AG09319 (cell line): ENCODE measurements at places on chromosomes 16 and 17.
A peak's percentile ranks its signal among the peaks of the same experiment; 100 is the strongest.

GRCh38 chr17:40499551-40500189 lies 1.8 kb downstream of the TNS4 start:
- no peak for DNase-seq

- DNase-seq: no peak
Observed at GRCh38 chr17:73749337-73749823, 105.1 kb upstream of the SDK2 start.

DNA sequence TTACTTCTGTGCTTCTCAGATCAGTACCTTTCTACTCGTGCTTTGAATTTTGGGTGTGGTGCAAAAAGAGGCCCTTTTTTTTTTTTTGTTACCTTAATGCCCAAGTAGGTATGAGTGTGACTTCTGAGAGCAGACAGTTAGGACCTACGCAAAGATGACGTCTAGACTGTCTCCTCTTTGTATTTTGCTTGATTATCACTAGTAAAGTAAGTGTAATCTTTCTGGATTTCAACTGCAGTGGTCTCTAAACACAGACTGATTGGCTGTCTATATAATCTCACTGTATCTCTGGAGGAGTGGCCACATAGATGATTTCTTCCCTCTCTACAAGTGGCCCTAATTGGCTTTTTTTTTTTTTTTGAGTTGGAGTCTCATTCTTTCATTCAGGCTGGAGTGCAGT lies 11.5 kb upstream of the CDK5R1 start:
- DNase-seq: no peak

GRCh38 chr17:66462010-66462409 lies 159.6 kb downstream of the PRKCA start:
- no peak for DNase-seq

- no peak for DNase-seq
Observed at GRCh38 chr17:70646673-70647072, 477.3 kb downstream of the KCNJ2 start.

- no peak for DNase-seq
Observed at GRCh38 chr16:88650749-88651275, at the start of gene CYBA. Gene CYBA (minus strand): TSS chr16:88651053. CDS start chr16:88651013, 40 bp downstream.

GRCh38 chr17:61200339-61200715 lies 199.3 kb upstream of the TBX2 start:
- no peak for DNase-seq

DNA sequence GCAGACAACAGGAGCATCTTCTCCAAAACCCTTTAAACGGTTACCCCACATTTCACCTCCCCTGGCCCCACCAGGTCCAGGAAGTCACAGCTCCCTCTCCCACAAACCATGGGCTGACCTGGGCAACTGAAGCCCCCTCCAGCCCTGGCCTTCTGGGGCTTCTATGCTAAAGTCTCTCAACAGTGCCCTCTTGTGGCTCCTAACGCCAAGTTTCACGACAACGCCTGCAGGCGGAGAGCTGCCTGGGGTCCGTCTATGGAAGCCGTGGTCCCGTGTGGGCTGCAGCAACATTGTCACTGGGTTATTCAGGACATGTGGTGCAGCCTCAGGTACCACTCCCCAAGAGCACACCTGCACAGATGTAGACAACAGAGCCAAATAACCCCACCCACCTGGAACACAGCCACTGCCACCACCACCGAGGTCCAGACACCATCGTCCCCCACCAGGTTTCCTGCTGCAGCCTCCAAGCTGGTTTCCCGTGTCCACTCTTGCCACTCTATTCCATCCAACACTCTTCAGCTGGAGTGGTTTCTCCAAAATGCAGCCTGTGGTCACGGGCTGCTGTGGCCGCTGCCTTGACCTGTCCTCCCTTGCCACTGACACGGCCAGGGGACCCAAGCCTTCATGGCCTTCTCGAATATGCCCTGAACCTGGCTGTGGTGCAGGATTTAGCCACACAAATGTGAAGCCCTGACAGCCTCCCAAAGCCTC lies 19.1 kb downstream of the C16orf95 start:
- DNase-seq: no peak

DNA sequence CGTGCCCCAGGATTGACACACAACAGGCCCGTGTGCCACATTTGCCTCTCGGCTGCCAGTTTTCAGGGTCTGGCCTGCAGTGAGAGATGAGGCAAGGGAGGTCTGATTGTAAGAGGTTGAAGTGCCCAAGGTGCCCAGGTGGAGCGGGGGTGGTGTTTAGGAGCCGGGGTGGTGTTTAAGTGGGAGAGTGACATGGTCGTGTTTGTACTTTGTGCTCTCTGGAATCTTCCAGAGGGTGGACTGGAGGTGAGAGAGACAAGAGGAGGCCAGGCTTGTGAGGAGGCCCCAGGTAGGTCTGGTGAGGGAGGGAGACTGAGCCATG lies 10.5 kb downstream of the SLC5A10 start:
- no peak for DNase-seq

DNA sequence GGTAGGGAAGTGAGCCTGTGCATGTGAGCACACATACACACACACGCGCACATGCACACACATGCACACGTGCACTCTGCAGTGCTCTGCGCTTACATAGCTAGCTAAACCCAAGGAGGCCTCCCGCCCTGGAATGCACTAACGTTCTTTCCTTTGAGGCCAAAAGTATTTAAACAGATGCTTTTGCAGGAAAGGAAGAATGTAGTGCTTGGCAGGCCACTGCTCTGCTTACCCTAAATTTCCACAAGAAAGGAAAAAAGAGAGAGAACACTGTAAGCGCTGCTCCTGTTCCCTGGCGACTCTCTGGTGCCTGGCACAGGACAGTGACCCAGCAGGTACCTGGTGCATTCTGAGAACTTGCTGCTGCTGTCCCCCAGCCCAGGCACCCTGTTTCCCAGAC lies 31.3 kb upstream of the MRPS23 start:
- DNase-seq: no peak

GRCh38 chr17:1109606-1110540 lies 69.9 kb downstream of the ABR start:
- no peak for DNase-seq

- DNase-seq: no peak
Observed at GRCh38 chr17:38448208-38448771, 20.0 kb downstream of the ARHGAP23 start.

- DNase-seq: peak; percentile 18
Observed at GRCh38 chr16:48054881-48055601, 100.8 kb downstream of the ABCC12 start.

DNA sequence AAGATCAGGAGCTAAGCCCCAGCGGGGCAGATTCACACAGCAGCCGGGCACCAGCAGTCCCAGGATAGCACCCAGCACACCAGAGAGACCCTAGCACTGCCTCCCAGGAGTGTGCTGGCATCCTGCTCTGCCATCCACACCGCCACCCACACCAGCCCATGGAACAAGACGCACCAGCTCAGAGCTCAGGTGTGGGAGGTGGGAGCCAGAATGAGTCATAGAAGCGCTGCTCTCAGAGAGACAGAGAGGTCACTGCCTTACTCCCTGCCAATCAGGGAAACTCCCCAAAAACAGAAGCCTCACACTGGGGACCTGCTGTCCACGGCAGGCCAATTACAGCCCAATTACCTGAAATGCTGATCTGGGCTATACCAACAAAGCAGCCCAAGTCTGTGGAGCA lies 64.9 kb downstream of the CDYL2 start:
- no peak for DNase-seq

DNA sequence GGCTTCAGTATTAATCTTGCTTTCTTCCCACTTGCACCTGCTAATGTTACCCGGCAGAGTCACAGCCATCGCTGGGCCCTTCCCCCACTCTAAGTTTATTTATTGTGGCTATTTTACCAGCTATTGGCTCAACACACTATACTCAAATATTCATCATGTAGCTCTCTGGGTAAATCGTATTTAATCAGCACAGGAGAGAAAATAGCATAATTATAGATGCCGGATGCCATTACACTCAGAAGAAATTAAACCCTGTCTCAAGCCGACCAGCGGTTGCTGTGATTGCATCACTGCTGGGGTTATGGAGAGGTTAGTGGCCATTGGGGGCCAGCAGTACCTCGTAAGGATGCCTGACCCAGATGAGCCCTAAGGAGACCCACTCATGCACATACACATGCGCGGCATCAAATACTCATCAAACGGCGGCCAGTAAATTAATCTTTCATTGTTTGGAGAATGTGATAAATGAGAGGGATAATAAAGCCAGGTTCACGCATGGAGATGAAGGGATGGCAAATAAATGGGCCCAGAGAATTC lies 269.5 kb upstream of the ZFHX3 start:
- no peak for DNase-seq

GRCh38 chr17:75913537-75914210 lies 9.0 kb upstream of the MRPL38 start:
- DNase-seq: no peak

DNA sequence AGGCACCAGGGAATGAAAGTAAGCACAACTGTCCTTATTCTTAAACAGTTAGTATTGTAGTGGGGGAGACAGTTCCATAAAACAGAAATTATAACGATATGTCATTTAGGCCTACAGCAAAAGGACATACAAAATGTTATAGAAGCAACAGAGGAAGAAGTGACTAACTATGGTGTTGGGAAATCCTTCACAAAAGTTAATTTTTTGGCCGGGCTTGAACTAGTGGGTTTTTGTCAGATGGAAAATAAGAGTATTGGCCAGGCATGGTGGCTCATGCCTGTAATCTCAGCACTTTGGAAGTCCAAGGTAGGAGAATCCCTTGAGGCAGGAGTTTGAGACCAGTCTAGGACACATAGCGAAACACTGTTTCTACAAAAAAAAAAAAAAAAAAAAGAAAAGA lies 127.8 kb downstream of the SSH2 start:
- no peak for DNase-seq

DNA sequence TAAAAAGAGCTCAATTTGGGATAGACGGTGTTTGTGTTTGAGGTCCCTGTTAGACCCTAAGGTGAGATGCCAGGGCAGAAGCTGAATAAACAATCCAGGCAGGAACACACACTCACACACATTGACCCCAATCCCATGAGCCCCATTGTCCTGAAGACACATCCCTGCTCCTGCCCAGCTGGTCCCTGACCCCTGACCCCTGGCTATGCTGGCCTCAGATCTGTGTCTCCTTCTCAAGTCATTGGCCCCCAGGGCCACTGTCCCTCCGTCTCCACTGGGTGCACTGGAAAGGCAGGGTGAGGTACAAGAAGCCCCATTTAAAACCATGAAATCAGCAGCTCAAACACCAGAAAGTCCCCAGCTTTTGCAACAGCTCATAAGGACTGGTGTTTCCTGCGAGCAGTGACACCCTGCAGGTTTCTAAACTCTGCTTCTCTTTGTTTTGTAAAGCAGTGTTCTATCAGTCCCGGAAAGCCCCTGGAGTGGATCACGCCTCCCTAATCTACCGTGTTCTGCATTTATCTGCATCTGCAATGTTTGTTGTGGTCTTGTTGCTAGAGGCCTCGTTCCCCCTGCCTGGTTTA lies 18.0 kb upstream of the ASGR2 start:
- DNase-seq: no peak

GRCh38 chr16:14018851-14019250 lies 52.3 kb upstream of the MRTFB start:
- no peak for DNase-seq

GRCh38 chr17:2051061-2051932 lies 3.6 kb upstream of the HIC1 start:
- no peak for DNase-seq

- DNase-seq: no peak
Observed at GRCh38 chr16:1153480-1154160, 714 bp downstream of the CACNA1H start.

- DNase-seq: no peak
Observed at GRCh38 chr17:38619937-38620550, 14.3 kb upstream of the SRCIN1 start.

DNA sequence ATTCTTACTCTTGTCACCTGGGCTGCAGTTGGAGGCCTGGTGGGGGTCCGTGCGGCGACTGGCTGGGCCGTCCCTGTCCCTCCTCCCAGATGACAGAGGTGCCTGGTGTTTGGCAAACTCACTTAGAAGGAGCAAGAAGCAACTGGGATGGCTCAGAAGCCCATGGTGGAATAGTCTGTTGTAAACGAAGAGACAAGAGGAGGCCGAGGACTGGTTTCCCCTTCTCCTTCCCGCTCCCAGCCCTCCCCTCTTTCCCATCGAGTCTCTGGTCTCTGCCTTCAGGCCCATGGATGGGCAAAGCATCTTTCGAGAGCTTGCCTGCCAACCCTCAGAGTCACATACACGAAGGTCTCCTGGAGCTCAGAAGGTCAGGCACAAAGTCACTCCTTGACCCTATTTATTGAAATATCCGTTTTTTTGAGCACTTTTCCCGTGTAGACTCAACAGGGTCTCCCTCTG lies 364.4 kb downstream of the SEC14L1 start:
- DNase-seq: no peak

DNA sequence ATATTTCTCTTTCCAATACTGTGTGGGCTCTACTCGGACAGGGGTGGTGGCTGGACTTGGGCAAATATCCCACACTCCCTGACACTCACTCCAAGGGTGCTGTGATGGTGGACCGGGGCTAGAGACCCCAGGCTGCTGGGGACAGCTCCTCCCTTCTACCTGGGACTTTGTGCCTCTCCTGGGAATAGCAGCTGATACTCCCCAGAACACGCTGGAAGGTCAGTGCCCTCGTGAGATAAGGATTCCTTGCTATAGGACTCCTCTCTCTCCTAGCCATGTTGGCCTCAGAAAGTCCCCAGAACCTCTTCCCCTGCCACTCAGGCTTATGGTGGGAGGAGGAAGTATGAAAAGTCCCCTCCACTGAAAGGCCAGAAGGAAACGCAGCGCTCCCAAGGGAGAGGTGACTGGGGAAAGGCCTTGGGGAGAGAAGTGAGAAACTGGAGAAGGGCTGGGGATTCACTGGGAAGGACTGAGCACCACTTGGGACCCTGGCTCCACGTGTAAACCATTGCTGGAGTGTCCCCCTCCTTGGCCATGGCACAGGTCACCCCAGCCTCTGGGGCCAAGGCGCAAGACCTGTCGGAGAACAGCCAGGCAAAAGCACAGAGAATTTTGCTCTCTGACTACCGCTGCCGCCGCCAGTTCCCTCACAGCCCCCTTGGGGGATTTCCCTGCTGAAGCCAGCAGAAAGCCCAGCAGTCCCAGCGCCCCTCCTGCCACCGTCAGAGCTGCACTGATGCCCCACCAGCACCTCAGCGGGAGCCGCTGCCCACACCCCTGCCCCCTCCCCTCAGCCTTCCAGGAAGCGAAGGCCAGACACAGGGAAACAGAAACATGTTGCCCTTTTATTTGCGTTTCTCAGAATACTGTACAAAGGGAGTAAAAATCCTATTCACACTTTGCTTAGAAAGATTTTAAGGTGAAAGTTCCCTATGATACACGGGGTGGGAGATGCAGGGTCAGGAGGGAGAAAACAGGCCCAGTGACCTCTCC lies 2.1 kb upstream of the GSDMB start:
- no peak for DNase-seq

GRCh38 chr17:61000911-61001310 lies 323.3 kb downstream of the BCAS3 start:
- DNase-seq: peak; percentile 28

DNA sequence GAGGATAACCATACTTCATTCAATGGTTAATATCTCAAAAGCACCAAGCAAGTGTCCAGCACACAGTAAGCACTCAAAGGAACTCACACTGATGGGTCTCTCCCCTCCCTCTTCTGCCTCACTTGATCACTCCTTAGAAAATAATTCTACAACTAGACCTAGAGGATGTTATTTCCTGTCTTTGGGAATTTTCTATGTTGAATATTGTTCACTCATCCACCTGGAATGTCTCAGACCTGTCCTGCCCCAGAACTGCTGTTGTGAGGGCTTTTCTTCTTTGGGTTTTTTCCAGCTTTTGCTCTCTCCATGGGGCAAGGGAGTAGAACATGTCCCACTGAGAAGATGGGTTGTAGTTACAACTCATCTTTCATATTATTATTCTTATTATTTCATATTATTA lies 25.3 kb downstream of the NXPH3 start:
- DNase-seq: no peak
